ENCODE measurements at places on chromosomes 3 and 15.

DNA sequence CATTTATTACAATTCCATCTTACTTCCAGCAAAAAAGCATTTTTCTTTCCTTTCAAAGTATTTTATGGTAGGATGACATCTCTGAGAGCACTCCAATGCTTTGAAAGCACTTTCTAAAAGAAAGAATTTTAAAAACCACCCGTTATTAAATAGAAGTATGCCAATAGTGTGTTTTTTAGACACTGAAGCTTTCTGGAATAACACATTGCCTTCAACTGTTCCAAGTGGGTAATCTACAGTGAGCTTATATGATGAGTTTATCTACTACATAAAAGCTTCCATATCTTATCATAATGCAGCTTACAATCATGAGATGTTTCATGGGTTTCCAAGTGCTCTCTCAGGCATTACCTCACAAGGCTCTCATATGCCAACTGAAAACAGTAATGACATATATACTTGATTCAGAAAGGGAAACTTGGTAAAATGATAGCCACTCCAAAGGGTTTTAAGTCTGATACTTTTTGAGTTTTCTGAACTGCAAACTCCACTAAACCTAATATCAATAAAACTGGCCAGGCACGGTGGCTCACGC lies 14.1 kb downstream of the CMTM6 start:
- no peak for DNase-seq

DNA sequence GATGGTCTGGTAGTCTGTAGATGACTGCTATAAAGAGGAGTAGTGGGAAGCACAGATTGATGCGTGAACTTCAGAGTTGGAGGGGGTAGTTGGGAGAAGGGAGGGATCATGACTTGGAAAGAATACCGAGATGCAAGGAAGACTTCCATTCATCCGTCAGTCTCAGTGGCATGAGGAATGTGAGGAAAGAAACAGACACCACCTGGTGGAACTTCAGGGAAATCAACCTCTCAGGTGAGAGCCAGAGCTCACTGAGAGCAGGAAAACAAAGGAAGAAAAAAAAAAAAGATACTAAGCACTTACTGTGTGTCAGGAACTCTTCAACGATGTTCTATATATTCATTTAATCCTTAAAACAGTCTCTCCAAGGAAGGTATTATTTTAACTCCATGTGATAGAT lies 172.4 kb downstream of the OXSM start:
- no peak for DNase-seq

- DNase-seq: no peak
These were observed 15.6 kb downstream of the CLEC3B start for GRCh38 chr3:45041666-45042065.

DNA sequence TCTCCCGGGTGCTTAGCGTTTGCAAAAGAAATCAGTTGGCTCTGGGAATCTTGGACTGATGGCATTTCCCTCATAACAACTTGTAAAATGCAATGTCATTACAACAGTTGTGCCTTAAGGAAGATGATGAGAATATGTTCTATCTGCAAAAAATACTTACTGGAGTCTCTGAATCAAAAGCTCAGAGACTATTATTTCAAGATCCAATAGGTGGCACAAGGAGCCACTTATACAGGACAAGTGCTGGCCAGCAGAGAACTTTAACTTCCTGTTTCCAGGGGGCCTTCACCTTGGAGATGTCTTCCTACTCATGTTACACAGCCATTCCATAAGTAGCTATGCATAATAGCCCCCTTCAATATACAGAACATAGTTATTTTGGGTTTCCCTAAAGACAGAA lies 8.9 kb upstream of the RPS27L start:
- DNase-seq: no peak

DNA sequence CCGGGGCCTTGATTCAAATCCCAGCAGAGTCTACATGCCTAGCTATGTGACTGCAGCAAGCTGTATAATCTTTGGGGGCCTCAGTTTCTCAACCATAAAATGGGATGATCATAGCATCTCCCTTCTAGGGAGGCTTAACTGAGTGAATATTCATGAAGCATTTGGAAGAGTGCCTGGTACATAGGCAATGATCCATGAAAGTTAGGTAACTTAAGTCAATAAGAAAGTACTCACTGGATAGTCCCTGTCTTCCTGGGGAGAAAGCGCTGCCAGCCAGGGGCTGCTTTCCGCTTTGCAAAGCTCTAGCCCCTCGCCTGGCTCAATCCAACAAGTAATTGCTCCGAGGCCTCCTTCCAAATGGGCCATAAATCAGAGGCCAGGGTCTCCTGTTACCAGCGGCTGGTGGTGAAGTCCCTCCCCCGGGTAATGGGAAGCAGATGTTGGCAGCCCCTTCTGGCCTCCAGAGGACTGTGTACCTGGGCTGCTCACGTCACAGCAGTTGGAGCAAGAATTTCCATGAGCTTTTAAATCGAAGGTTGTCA lies 521.9 kb upstream of the PROK2 start:
- peak; percentile 90 for DNase-seq

- no peak for DNase-seq
These were observed 28.3 kb upstream of the PFN2 start for GRCh38 chr3:149998946-149999345.

DNA sequence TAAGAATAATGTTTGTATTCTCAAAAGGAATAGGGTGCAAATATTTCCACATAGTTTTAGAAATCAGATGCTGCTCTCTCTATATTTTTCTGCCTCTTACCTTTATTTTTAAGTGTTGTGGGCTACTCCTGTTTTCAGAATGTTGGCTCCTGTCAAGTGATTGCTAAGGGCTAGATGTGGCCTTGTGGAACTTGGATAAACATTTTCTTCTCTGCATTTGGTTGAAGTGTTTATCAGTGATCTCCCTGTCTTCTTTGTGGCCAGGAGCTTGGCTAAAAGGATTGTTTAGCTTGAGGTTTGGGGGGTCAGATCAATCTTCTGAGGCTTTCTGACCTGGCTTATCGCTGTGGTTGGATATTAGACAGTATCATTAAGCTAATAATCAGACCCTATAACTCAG lies 112.6 kb downstream of the TCF12 start:
- no peak for DNase-seq

- no peak for DNase-seq
These were observed 16.6 kb downstream of the CAPN3 start for GRCh38 chr15:42375941-42376340.

GRCh38 chr3:161915418-161915750 lies 418.8 kb downstream of the OTOL1 start:
- DNase-seq: no peak

GRCh38 chr3:28039234-28039633 lies 202.2 kb upstream of the CMC1 start:
- DNase-seq: no peak

GRCh38 chr15:80265021-80265420 lies 13.0 kb upstream of the CTXND1 start:
- DNase-seq: no peak

DNA sequence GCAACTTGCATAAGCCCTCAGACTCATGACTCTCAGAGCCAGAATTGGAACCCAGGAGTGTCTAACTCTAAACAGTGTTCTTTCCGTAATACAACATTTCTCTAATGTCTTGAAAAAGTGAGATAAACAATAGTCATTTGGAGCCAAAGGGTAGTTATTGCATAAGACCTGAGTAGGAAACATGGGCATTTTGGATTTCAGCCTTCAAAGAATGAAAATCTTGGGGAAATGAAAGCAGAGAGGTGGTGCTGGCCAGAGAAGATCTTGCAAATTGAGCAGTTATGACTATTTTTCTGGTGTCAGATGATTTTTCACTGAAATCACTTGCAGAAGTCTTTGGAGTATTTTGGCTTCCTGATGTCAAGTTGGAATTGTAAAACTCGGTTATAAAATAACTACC lies 379.4 kb downstream of the DIPK2A start:
- DNase-seq: no peak

DNA sequence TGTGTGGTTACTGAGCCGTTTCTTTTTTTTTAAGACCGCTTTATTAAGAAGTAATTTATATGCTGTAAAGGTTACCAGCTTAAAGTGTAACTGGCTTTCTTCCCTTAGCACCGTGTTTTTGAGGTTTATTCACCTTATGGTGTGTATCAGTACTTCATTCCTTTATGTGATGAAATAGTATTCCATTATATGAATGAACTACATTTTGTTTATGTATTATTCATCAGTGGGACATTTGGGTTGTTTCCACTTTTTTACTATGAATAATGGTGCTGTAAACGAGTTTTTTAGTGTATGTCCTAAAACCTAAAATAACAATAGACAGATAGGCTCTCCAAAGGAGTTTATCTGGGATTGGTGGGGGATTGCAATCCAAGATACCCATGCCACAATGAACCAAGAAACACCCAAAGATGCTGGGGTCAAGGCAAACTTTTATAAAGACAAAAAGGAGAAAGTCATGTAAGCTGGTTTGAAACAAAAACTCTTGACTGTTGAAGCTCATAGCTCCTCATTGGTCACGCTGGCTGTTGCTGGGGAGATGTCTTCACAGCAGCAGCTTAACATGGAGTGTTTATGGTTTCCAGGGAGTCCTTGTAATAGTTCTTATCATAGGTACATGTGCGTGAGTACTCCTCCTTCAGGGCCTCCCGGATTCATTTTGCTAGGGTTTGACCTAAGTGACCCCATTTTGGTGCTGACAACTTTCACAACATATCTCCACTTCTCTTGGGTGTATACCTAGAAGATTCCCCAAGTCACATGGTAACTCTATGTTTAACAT lies 16.0 kb downstream of the TM2D3 start:
- DNase-seq: no peak

GRCh38 chr15:93645594-93645993 lies 556.6 kb upstream of the RGMA start:
- no peak for DNase-seq

- DNase-seq: no peak
These were observed 8.6 kb downstream of the SLC12A6 start for GRCh38 chr15:34329006-34329405.

DNA sequence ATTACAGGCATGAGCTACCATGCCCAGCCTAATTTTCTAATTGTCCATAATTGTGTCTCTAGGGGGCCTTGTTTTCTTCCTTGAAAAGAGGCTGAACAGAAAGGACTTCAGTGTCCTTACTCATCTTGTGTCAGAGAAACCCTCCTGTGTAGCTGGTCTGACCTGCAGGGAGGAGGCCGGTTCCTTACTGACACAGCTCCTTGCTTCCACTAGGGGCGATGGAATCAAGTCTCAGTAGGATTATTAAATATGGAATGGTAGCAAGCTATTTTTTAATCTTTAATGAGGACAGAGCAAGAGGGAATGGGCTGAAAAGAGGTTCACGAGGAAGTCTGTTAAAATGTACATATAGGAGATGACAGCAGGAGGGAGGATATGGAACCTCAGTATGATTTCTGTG lies 8.6 kb downstream of the LPCAT4 start:
- no peak for DNase-seq

GRCh38 chr3:58575971-58576652 lies 1.1 kb downstream of the FAM107A start:
- DNase-seq: no peak

GRCh38 chr15:92416557-92416956 lies 22.9 kb downstream of the ST8SIA2 start:
- no peak for DNase-seq

- peak; percentile 9 for DNase-seq
These were observed 293.6 kb upstream of the MDFIC2 start for GRCh38 chr3:70606018-70606417.

GRCh38 chr3:32655167-32655566 lies 29.8 kb upstream of the CNOT10 start:
- no peak for DNase-seq

DNA sequence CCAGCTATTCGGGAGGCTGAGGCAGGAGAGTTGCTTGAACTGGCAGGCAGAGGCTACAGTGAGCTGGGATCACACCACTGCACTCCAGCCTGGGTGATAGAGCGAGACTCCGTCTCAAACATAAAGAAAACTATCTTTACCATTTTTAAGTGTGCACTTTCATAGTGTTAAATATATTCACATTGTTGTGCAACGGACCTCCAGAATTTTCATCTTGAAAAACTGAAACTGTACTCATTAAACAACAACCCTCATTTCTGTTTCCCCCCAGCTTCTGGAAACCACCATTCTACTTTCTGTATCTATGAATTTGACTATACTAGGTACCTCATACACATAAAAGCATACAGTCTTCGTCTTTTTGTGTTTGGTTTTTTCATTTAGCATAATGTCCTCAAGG lies 375.1 kb downstream of the SHQ1 start:
- no peak for DNase-seq

DNA sequence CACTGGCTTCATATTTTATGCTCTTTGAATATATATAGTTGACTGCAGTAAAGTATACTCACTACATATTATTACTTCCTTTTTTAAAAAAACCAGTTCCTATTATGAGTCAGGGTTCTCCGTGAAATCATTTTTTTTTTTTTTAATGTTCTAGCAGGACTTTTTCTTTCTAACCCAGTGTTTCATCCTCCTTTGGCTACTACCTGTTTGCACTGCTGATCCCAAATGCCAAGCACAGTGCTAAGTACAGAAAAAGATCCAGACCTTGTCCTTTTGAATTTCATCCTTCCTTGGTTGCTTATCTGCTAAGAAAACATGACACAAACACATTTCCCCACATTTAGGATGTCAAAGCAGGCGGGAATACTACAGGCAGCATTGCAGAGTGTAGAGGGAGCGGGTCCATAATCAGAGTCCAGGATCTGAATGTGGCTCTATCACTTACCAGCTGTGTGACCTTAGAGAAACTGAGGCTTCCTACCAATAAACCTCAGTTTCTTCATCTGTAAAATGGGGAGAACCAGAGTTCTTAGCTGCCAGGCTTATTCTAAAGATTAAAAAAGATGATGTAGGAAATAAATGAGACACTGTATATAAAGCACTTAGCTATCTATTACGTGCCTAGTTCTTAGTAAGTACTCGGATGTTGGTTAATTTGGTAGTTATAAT lies 37.2 kb upstream of the ANPEP start:
- DNase-seq: no peak

GRCh38 chr3:186985661-186986364 lies 55.5 kb downstream of the ST6GAL1 start:
- no peak for DNase-seq

GRCh38 chr15:57377478-57377847 lies 1.2 kb downstream of the CGNL1 start:
- DNase-seq: no peak

DNA sequence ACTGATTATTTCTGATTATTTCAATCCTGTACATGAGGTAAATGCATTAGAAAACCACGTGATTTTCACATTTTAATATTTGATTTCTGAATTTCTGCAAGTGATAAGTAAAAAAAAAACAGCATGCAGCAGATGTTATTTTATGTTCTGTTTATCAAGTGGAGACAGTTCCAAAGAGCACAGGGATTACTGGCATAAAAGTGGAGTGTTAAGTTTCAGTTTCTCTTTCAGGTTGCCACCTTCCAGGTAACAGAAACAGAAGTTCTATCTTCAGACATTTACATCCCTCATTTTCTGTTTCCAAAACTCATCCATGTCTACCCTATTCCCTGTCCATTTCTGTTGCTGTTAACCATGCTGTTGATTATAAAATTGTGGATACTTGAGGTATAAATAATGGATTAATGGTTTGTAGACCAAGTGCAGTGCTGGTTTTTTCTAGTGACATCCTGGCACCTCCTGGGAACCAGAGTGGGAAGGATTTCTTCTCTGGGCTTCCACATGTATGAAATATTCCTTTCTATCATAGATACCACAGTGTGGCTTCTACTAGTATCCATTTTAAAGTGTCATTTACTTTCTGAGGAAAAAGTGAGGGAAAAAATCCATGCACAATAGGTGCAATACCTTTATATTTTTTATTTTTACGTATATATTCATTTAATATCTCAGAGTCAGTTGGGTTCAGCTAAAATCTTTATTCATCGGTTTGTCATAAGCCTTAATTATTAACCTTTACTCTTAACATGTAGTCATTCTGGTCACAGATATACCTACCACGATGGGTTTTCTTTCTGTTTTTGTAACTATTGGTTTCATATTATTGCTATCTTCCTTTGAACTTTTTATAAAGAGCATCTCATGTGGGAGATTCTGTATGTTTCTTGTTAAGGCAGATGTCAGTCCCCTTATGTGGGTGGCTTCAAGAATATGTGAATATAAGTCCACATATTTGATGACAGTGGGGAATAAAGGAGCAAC lies 1010.0 kb downstream of the SQOR start:
- DNase-seq: no peak

Measured in fibroblast of upper back skin (primary cell).